Left kidney (tissue), 8 donors: ENCODE measurements at places on chromosomes 2 and 18.

- no peak for DNase-seq
These were observed 169.2 kb downstream of the ASB1 start for GRCh38 chr2:238595750-238596570.

GRCh38 chr2:168928113-168928831 lies 27.2 kb downstream of the G6PC2 start:
- DNase-seq, result no peak

GRCh38 chr2:161905389-161906046 lies 168.5 kb downstream of the DPP4 start:
- peak; percentile 22 for DNase-seq

- no peak for DNase-seq
These were observed 11.8 kb upstream of the MOCOS start for GRCh38 chr18:36175481-36175880.

GRCh38 chr2:141065042-141065441 lies 1065.8 kb downstream of the LRP1B start:
- DNase-seq, result no peak

GRCh38 chr2:129408570-129408969 lies 570.9 kb upstream of the RAB6C start:
- DNase-seq, result no peak

DNA sequence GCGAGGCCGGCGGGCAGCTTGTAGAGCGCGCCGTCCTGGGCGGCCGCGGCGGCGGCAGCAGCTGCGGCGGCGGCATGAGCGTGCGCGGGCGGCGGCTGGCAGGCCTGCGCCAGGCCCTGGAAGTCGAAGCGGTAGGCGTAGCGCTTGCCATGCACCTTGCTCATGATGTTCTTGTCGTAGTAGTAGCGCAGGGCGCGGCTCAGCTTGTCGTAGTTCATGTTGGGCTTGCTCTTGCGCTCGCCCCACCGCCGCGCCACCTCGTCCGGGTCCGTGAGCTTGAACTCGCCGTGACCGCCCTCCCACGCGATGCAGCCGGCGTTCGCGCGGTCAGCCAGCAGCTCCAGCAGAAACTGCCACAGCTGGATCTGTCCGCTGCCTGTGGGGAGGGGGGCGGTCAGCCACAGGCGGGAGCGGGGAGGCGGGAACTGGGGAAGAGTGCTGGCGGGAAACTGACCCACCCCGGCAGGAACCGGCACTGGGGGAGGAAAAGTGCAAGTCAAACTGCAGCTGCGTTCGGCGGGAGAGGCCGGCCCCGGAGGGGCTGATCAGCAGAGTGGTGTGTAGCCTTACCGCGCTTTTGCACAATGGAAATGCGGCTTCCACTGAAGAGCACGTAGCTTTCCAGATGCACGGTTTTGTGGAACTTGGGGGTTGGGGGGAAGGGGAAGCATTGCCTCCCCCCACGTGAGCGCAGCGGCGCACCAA lies 3.0 kb downstream of the FEV start:
- DNase-seq, result no peak

GRCh38 chr2:213225866-213226265 lies 58.4 kb upstream of the SPAG16 start:
- DNase-seq, result no peak

DNA sequence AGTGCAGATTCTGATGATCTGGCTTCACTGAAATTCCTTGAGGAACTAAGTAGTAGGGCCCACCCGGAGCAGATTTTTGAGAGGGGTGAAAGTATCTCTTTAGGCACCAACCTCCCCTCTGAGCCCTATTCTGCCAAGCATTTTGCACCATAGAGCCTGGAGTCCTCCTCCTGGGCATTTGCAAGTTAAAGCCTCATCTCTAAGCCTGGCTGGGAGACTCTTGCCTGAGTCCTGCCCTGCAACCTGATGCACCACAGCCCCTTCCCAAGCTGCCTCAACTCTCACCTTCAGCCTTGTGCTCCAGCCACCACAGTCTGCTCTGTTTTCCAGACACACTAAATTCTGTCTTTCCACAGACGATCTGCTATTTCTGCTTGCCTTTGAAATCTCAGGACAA lies 79.6 kb upstream of the PKDCC start:
- no peak for DNase-seq
